ENCODE measurements at places on chromosomes 1 and 21. TPM values are rescaled to one million over a fixed set of nuclear protein-coding genes. Genes with fewer than 3 reads are reported as not detected.

- H3K27me3 ChIP-seq: no peaks in the 10 kb centered on the region
- H3K4me3 ChIP-seq: no peak overlapping the region
- H3K27ac ChIP-seq: no peak overlapping the region
- no peak for DNase-seq
These were observed 282.1 kb upstream of the BRINP3 start for GRCh38 chr1:190759807-190760206.

- DNase-seq: no peak
- no peaks in the 10 kb centered on the region for H3K27me3 ChIP-seq
- no peak overlapping the region for H3K4me3 ChIP-seq
- H3K4me1 ChIP-seq: peaks cover 36% of the 10 kb centered on the region
These were observed 28.2 kb upstream of the IKBKE start for GRCh38 chr1:206442101-206442500.

GRCh38 chr1:172980456-172980855, 70.3 kb downstream of the TNFSF18 start:
- peaks cover 7% of the 10 kb centered on the region for H3K4me1 ChIP-seq
- H3K36me3 ChIP-seq: no peaks in the 10 kb centered on the region
- no peaks in the 10 kb centered on the region for H3K27me3 ChIP-seq

- H3K4me1 ChIP-seq: no peaks in the 10 kb centered on the region
- no peak for DNase-seq
- H3K36me3 ChIP-seq: no peaks in the 10 kb centered on the region
- H3K27ac ChIP-seq: no peak overlapping the region
- no peaks in the 10 kb centered on the region for H3K27me3 ChIP-seq
These were observed 80.7 kb downstream of the TBX15 start for GRCh38 chr1:118907466-118907865.

Gene HSD3B2
- not detected for total RNA-seq

DNA sequence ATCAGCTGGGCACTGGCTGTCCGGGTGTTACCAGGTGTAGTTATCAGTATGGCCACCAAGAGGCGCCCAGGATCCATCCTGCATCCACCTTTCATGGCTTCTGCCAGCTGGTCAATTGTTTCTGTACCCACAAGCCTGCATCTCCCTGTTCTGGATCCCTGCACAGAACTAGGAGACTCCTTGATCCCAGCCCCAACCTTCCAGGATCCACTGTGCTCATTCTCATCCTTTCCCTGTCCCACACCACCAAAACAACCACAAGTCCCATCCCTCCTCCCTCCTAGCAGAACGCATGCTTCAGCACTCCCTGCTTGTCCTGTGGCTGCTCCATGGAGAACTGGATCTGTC, 27.2 kb upstream of the FOXE3 start:
- no peaks in the 10 kb centered on the region for H3K27me3 ChIP-seq
- no peaks in the 10 kb centered on the region for H3K4me1 ChIP-seq
- H3K27ac ChIP-seq: no peak overlapping the region
- no peak overlapping the region for H3K4me3 ChIP-seq

Gene KCTD3
- 31.0 TPM for total RNA-seq

Gene S100A8
- 95.4 TPM for total RNA-seq

Gene SLAMF9
- not detected for total RNA-seq

Gene ABCA4
- 3.7 TPM for total RNA-seq

- DNase-seq: no peak
- no peak overlapping the region for H3K27ac ChIP-seq
- no peaks in the 10 kb centered on the region for H3K27me3 ChIP-seq
These were observed 3.2 kb upstream of the MIB2 start for GRCh38 chr1:1612104-1612400.

- H3K36me3 ChIP-seq: no peaks in the 10 kb centered on the region
- no peak overlapping the region for H3K27ac ChIP-seq
- H3K4me3 ChIP-seq: no peak overlapping the region
- no peak for DNase-seq
- H3K27me3 ChIP-seq: no peaks in the 10 kb centered on the region
These were observed 36.0 kb downstream of the KRTAP10-1 start for GRCh38 chr21:44503901-44504399.

Gene NPHS2
- not detected for total RNA-seq

DNA sequence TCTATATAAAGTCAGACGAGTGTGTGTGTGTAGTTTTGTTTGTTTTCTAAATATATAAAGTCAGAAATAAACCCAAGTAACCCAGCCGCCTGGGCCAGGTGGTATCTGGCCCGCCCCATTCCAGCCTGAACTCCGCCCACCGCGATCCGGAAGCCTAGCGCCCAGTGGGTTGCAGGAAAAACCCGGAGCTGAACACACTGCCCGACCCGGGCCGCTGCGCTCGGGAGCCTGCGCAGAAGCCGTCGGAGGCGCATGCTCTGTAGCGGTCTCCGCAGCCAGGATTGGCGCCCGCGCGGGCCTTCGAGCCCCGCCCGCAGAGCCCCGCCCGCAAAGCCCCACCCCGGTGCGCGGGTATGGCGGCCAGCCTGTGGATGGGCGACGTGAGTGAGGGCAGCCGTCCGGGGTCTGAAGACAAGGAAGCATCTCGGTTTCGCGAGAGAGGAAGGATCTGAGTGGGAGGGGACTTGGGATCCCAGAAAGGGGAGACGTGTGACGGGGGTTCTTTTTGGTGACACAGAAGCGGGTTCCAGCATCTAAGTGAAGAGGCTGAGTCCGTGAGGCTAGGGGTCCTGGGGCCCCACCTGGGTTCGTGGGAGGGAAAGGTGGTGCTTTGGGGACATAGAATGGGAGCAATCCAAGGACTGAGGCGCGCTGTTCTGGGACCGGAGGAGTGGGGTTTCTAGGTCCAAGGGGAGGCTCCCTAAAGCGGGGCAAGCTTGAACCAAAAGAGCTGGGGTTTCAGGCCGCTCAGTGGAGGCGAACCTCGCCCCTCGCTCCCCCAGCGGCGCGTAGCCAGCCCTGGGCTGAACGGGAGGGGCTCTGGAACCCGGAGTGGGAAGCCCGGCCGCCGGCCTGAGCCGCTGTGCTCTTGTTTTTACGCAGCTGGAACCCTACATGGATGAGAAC, at the start of gene TRNAU1AP:
Gene TRNAU1AP, plus strand, starts transcription at position 328 of the 906 bp plus-strand sequence. Its CDS starts 26 bp downstream, at position 354.
- DNase-seq: peak; percentile 81
- peaks cover 15% of the 10 kb centered on the region for H3K36me3 ChIP-seq
- H3K27ac ChIP-seq: peak within 1 kb of the TSS; percentile 84
- peak within 1 kb of the TSS; percentile 85 for H3K4me3 ChIP-seq
- peaks cover 4% of the 10 kb centered on the region for H3K4me1 ChIP-seq
- H3K27me3 ChIP-seq: no peaks in the 10 kb centered on the region

Gene ETV3L
- not detected for total RNA-seq

GRCh38 chr1:117534995-117535467, 70.8 kb upstream of the TENT5C start:
- H3K27me3 ChIP-seq: no peaks in the 10 kb centered on the region
- DNase-seq: no peak
- H3K27ac ChIP-seq: no peak overlapping the region
- H3K36me3 ChIP-seq: no peaks in the 10 kb centered on the region

Gene ADAM30
- total RNA-seq: not detected

DNA sequence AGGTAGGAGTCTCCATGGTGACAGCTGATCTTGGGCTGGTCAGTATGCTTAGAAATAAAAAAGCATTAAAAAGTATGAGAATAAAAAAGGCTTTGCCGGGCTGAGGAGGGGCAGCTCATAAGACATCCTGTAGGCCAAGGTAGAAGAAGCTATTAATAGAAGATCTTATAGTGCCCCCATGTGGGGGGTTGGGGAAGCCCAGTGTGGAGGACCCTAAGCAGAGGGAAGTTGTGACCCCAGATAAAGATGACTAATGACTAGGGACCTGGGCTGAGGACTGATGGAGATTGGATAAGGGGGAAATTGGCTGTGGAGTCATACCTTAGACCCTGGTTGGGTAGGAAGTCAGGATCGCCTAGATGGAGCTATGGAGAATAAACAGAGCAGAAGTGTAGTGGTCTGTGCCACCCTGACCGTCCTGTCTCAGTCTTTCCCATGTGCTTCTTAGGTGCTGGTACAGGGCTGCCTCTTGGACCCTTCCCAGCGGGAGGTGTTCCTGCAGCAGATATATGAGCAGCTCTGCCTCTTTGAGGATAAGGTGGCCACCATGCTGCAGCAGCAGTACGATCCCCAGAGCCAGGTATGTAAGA, 25.0 kb downstream of the SZT2 start:
- no peak overlapping the region for H3K4me3 ChIP-seq
- no peaks in the 10 kb centered on the region for H3K27me3 ChIP-seq
- no peak for DNase-seq
- H3K27ac ChIP-seq: no peak overlapping the region
- H3K4me1 ChIP-seq: no peaks in the 10 kb centered on the region
- peaks cover 28% of the 10 kb centered on the region for H3K36me3 ChIP-seq

DNA sequence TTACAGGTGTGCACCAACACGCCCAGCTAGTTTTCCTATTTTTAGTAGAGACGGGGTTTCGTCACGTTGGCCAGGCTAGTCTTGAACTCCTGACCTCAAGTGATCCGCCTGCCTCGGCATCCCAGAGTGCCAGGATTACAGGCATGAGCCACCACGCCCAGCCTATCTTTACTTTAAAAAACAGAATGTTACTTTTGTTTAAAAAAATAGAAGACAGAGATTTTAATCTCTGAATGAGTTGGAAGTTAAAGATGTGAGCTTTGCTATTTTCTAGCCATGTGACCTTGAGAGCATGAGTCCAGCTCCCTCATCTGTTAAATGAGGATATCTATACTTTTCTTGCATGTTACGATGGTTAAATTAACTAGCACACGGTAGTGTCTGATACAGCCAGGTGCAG, 3.9 kb upstream of the PUM1 start:
- H3K27me3 ChIP-seq: no peaks in the 10 kb centered on the region
- no peak overlapping the region for H3K4me3 ChIP-seq
- H3K4me1 ChIP-seq: no peaks in the 10 kb centered on the region
- no peak overlapping the region for H3K27ac ChIP-seq
- no peak for DNase-seq

Gene RNU1-2
- total RNA-seq: under 0.01 TPM

- H3K4me1 ChIP-seq: peaks cover 5% of the 10 kb centered on the region
- H3K4me3 ChIP-seq: no peak overlapping the region
- no peaks in the 10 kb centered on the region for H3K27me3 ChIP-seq
- no peaks in the 10 kb centered on the region for H3K36me3 ChIP-seq
- DNase-seq: no peak
These were observed 5.1 kb upstream of the LDLRAP1 start for GRCh38 chr1:25538191-25538767.

- no peak overlapping the region for H3K4me3 ChIP-seq
- H3K27me3 ChIP-seq: no peaks in the 10 kb centered on the region
- peaks cover 19% of the 10 kb centered on the region for H3K4me1 ChIP-seq
- DNase-seq: no peak
- no peaks in the 10 kb centered on the region for H3K36me3 ChIP-seq
These were observed 37.8 kb downstream of the TTC13 start for GRCh38 chr1:230940848-230941247.

Gene CRB1
- total RNA-seq: not detected

Gene OR6F1
- total RNA-seq: not detected

Gene KIAA1614
- total RNA-seq: 13.8 TPM

Gene CFHR5
- total RNA-seq: not detected

Gene CHIA
- not detected for total RNA-seq

DNA sequence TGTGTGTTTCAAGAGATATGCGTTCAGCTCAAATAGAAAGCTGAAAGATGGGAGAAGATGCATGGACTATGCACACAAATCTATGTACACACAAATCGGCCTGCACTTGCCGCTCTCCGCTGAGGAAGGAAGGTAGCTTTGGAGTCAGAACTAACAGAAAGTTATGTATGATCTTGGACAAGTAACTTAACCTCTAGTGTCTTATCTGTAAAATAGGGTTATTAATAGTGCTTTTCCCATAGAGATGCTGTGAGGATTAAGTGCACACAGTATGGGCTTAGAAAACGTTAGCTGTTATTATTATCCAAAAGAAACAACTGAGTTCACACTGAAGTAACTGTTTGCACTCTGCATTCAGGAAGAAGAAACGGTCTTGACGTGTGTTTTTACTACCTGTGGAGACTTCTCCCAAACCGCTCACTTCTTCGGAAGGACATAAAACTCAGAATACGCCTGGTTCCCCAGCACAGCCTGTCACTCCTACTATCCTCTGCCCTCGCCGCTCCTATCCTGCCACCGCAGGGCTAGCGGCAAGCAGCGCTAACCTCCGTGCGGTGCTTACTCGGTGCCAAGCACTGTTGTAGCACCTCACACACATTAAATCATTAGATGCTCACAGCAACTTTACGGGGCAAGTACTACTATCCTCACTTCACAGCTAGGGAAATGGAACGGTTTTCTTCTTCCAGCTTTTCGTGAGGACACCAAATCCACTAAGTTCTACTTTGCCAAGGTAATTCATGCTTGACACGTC, 1.3 kb downstream of the TGFBR3 start:
- H3K27ac ChIP-seq: peak overlapping the region; percentile 88
- H3K4me3 ChIP-seq: peak overlapping the region; percentile 97
- no peaks in the 10 kb centered on the region for H3K36me3 ChIP-seq
- DNase-seq: no peak
- H3K27me3 ChIP-seq: no peaks in the 10 kb centered on the region

Gene AIRE
- total RNA-seq: not detected

Gene FCRL2
- not detected for total RNA-seq

- no peak overlapping the region for H3K27ac ChIP-seq
- no peaks in the 10 kb centered on the region for H3K27me3 ChIP-seq
- no peak overlapping the region for H3K4me3 ChIP-seq
- H3K4me1 ChIP-seq: no peaks in the 10 kb centered on the region
- peaks cover 13% of the 10 kb centered on the region for H3K36me3 ChIP-seq
These were observed 34.2 kb downstream of the ZNF496 start for GRCh38 chr1:247297263-247298123.

- no peaks in the 10 kb centered on the region for H3K36me3 ChIP-seq
- no peak overlapping the region for H3K27ac ChIP-seq
- no peak overlapping the region for H3K4me3 ChIP-seq
- DNase-seq: no peak
These were observed 15.1 kb upstream of the IL22RA1 start for GRCh38 chr1:24157918-24158481.

Gene OR2T2
- total RNA-seq: not detected

DNA sequence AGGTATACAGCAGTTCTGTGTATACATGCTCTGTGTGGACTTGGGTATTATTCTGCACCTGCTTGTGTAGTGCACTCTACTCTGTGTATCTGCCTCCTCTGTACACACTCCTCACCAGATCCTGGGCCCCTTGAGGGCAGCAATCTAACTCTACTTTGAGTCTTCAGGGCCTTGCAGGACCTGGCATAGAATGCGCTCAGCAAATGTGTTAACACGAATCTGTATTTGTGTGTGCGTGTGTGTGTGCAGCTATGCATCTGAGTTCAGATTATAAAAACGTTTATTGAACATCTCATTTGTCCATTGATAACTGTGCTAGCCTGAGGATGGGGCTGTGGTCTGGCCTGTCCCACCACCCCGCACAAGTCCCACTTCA, 3.9 kb upstream of the MEF2D start:
- H3K27me3 ChIP-seq: no peaks in the 10 kb centered on the region
- peak overlapping the region; percentile 65 for H3K4me3 ChIP-seq
- DNase-seq: no peak
- no peaks in the 10 kb centered on the region for H3K36me3 ChIP-seq
- H3K27ac ChIP-seq: peak overlapping the region; percentile 100

GRCh38 chr1:12206792-12207424, 22.9 kb upstream of the VPS13D start:
- DNase-seq: no peak
- peaks cover 3% of the 10 kb centered on the region for H3K4me1 ChIP-seq
- no peak overlapping the region for H3K4me3 ChIP-seq
- no peaks in the 10 kb centered on the region for H3K36me3 ChIP-seq

Gene PDC
- not detected for total RNA-seq

GRCh38 chr1:65539266-65540131, 119.0 kb downstream of the LEPR start:
- H3K36me3 ChIP-seq: no peaks in the 10 kb centered on the region
- no peaks in the 10 kb centered on the region for H3K27me3 ChIP-seq
- H3K4me3 ChIP-seq: no peak overlapping the region
- H3K4me1 ChIP-seq: no peaks in the 10 kb centered on the region

All from thoracic aorta (tissue), 2 donors.